ENCODE measurements at places on chromosomes 2 and 18.

DNA sequence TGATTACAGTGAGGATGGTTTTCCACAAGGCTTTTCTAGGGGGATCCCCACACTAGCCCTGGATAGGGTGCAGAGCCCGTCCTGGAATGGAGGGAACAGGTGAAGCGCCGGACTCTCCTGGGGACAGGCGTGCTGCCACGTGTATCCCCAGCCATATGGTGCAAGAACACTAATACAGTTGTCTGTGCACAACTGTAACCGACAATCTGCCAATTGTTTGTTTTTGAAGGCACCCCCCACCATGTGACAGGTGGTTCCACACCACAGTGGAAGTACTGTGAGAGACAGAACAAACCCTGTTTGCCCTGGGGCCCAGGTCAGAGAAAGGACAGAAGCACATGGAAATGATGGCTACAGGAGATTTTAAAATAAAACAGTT is 52.9 kb downstream of the MYCN start:
- DNase-seq = no peak

DNA sequence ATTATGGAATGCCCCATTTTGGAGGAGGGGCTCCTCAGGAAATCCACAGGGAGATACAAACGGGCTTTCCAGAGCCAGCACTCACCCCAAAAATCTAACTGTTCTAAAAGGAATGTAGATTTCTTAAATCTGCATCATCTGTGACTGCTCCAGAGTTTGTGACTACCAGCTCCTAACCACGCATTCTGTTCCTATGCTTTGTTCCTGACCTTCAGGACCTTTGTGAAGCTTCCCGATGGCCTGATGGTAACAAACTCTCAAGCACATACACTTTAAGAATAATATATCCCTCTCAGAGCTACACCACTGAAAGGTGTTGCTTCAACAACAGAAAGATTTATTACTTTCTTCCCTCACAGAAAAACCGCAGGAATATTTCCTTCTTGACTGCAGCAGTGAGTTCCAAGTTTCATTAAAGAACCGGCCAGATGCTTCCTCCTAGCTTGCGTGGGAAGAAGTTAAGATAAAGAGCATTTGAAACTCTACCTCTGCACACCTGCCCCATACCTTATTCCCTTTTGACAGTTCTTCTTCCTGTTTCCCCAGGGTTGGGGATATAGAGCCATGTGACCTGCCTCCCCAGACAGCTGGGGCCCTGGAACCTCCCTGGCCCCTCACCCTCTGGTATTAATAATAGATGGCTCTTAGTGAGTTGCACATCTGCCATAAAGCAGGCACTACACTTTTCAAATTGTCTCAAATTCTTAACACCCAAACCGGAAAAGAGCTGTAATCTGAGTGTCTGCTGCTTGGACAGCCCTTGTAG is 40.2 kb upstream of the EML4 start:
- peak; percentile 64 for DNase-seq

DNA sequence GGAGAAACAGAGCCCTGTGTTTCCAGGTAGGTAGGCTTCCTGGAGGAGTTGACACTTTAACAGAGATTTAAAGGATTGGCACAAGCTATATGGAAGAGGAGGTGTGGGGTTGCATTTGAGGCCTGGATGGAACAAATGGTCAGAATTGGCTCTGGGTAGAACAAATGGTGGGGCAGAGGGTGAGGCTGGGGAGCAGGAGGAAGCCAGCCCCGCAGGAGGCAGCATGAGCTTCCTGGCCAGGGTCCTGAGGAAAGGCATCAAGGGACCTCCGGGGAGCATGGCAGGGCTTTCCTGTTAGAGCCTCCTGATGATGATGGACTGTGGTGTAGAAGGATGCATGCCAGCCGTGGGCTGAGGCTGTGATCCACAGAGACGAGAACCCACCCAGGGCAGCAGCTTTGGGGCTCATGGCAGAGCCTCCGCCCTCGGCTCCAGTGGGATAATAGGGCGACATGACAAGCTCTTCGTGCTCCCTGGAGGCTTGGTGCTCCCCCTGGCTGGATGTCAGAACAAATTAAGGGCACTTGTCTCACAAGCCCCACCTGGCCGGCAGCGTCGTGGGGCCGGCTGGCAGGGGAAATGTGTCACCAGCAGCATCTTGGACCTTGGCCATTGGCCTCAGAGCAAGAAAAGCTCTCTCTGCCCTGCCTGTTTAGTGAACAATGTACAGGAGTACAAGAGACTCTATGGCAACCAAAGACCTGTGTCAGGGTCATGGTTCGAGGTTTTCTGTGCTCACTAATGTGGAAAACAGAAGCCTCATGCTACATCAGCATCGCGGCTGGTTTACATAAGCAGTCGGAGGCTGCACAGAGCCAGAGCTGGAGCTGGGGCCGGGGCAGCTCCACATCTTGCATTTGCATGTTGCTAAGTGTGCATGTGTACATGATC is 153.5 kb downstream of the MYCN start:
- no peak for DNase-seq

GRCh38 chr2:219287580-219288265 is 8.6 kb downstream of the DNAJB2 start:
- DNase-seq = no peak
